Stimulated activated naive B cell treated with anti-CD40 and anti-IgM and Interleukin-4, amounts not matched to agents 10 μg/mL and 1 μg/mL and 100 μg/mL, for 72 hours (primary cell): ENCODE measurements at places on chromosomes 13 and 19.

DNA sequence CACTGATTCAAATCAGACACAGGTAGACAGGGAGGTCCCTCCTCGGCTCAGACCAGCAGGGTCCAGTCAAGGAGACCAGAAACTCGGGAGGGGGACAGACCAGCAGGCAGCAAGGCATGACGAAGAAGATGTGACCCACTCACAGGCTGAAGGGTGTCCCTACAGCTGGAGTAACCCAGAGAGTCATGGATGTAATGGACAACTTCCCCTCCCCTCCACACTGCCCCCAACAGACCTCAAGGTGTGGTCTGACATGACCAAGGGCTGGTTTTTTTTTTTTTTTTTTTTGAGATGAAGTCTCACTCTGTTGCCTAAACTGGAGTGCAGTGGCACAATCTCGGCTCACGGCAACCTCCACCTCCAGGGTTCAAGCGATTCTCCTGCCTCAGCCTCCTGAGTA lies 34.1 kb downstream of the PBX4 start:
- DNase-seq = no peak

- no peak for DNase-seq
These were observed 17.1 kb upstream of the MAP3K10 start for GRCh38 chr19:40174092-40174491.

GRCh38 chr13:68940049-68940448 lies 1167.6 kb upstream of the ATXN8OS start:
- no peak for DNase-seq

- no peak for DNase-seq
These were observed 117.9 kb downstream of the RBM26 start for GRCh38 chr13:79287939-79288795.

DNA sequence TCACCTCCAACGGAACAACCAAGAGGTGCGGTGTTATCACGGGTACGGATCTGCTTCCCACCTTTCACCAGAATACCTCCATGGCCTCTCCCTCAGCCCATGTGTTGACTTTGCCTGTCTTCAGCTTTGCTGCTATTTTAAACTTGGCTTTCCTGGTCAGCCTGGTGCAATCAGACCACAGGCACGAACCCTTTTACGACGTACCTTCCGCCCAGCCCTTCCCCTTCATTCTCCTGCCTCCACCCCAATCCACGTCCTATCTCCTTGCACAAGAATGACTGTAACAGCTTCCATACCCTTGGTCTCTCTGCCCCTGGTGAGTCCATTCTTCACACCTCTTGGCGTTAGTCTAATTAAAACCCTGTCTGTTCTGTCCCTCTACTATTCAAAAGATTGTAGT lies 431.7 kb downstream of the EFNB2 start:
- no peak for DNase-seq

- no peak for DNase-seq
These were observed 9.3 kb downstream of the GP6 start for GRCh38 chr19:55028757-55029156.

DNA sequence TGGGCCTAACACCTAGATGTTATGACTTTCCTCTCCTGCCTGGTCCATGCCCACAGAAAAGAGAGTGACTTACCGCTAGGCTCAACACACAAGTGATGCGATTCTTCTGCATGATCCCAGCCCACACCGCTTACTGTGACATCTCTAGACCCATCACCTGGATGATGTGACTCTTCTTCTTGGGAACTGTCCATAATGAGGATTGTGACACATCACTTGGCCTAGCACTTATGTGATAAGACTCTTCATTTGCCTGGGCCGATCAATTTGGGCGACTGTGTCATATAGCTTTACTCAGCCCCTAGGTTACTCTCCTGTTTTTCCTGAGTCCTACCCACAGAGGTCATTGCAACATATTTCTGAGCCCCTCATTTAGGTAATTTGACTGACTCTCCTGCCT lies 19.9 kb upstream of the ZNF681 start:
- DNase-seq = no peak

- no peak for DNase-seq
These were observed 34.3 kb upstream of the STARD13 start for GRCh38 chr13:33319859-33320258.

- no peak for DNase-seq
These were observed 8.7 kb downstream of the EML2 start for GRCh38 chr19:45630463-45630862.

DNA sequence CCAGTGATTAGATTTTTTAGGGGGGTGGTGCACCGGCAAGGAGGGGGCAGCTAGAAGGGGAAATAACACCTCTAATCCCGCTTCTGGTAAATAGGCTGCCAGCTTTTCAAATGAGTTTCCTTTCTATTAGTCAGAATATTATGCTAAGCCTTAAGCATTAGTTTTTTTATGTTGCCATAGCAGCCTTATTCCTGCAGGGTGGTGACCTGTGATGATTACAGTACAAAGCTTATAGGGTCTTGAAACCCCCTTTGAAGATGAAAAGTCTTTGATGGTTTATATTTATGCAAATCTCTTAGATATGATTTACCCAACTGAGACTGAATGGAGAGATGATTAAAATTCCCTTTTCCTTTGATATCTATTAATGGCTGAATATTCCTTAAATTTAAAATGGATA lies 109.8 kb downstream of the ZIC5 start:
- no peak for DNase-seq

- DNase-seq = no peak
These were observed at the start of gene GPR42 for GRCh38 chr19:35370722-35371121. GPR42 (plus strand) TSS chr19:35371068; CDS start chr19:35371360, 292 bp downstream.

- DNase-seq = no peak
These were observed 97.5 kb downstream of the SLC10A2 start for GRCh38 chr13:102968572-102969228.

GRCh38 chr13:99983499-99984401 lies 2.2 kb downstream of the ZIC2 start:
- no peak for DNase-seq

DNA sequence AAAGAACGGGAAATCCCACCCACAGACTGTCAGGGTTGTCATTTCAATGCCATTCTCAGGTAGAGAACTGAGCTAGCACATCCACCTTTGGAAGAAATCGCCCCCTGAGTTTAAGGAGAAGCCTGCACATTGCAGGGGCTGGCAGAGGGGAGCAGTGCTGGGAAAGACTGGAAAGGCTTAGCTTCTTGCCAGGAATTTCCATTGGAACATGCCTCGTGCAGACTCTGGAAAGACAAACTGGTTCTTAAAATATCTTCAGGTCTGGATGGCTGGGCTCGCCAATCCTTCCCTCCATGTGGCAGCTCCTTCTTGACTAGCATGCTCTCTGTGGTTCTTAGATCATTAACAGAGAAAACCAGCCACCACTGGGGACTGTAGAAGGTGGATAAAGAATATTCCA lies 414.1 kb downstream of the TSHZ3 start:
- DNase-seq = no peak

DNA sequence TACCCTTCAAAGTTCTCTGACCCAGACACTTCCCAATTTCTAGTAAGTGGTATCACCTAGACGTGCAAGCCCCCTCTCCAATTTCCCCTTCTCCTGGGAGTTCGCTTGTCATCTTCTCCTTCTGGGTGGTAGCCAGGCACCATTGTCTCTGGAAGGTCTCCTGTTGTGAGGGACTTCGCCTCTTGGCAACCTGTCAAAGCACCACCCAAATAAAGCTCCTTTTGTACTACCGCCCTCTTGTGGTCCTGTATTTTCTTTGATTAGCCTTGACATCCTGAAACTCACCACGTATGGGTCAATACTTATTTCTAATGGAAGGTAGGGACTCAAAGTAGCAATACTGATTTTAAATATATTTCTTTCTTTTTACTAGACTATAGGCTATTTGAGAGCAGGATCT lies 8.2 kb downstream of the GPC5 start:
- DNase-seq = no peak

DNA sequence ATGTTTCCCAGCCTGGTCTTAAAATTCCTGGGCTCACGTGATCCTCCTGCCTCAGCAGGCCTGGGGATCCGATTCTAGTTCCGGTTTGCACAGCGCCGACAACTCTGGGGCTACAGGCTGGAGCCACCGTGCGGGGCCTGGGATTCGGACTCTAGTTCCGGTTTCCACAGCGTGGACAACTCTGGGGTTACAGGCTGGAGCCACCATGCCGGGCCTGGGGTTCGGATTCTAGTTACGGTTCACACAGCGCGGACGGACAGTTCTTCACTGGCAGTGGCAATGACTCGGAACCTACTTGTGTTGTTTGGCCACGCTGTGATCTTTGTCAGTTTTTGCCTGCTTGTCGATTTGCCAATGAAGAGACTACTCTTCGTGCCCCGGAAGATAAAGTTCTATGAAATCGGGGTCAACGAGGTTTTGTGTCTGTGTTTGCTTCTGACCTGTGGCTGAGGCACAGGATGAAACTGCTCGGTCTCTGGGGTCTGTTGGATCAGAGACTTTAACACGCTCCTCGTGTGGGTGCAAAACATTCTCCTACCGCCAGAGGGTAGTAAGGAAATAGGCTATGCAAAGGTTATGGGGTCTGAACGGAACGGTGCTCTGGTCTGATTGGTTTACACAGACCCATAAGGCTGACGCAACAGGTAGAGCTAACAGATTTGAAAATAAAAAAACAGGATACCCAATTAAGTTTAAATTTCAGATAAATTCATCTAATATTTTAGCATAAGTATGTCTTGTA lies 12.1 kb upstream of the ZSCAN1 start:
- peak; percentile 71 for DNase-seq

GRCh38 chr13:113044391-113045114 lies 61.0 kb upstream of the F7 start:
- no peak for DNase-seq

- no peak for DNase-seq
These were observed 36.9 kb upstream of the STARD13 start for GRCh38 chr13:33322543-33322809.

- DNase-seq = no peak
These were observed 379 bp downstream of the LRP3 start for GRCh38 chr19:33194532-33194885.

DNA sequence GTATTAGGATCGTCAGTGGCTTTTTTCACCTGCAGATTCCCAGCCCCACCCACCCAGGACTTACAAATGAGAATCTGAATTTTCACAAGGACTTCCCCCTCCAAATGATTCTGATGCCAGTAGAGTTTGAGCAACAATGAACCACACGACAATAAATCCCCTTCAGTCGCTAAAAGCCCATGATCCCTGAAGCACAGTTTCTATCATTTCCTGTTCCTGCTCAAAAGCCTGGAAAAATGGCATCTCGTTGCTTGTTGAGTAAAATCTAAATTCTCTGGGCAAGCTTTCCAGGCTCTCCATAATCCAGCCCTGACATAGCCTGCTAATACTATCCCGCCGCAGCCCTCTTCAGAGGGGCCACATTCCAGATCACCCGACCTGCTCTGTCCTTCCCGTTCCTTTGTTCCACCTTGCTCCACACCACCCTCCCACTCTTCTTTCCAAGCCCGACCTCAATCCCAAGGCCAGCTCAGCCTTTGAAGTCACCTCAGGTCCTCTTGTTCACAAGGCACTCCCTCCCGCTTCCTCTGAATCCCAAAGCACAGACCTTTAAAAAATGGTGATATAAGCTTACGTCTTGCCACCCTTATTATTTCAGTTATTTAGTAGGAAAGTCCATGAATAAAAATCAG lies 67.9 kb downstream of the NUFIP1 start:
- DNase-seq = no peak

- no peak for DNase-seq
These were observed 1.1 kb upstream of the FAM174C start for GRCh38 chr19:1274081-1274851.

DNA sequence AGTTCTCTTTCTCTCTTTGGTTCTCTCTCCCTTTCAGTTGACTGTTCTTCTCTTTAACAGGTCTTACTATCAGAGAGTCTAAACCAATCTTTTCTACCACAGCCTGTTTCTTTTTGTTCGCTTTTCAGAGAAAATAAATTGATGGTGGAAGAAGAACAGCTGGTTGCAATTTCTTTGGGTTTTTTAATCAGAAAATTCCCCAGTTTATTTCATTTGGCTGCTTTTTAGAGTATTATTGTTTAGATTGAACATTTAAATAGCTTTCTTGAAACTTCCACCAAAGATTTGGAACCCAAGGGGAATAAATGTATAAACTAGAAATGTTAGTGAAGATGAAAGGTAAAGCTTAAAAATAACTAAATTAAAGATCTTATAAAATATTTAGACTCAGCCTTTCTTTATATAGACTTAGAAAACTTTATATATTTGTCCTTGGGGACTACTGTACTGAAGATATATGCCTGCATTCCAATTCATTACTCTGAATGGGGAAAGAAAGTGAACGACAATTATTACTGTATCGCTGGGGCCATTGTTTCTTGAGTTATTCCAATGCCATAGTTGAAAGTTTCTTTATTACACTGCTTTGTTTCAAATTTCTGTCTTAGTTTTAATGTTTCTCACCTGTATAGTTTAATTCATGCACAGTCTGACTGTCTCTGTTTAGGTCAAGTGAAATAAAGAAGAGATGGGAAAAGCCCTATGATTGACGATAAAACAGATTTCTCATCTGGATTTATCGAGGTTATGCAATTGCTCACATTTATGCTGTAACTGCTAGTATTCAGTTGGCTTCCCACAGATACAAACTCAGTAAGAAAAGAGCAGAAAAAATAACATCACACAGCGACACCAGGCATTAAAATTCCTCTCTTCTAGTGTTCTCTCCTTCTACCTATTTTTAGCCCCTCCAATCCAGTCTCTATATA lies 169.4 kb upstream of the CSNK1A1L start:
- DNase-seq = no peak

GRCh38 chr19:38527466-38528136 lies 90.2 kb downstream of the MAP4K1 start:
- DNase-seq = no peak
